H9 (cell line): ENCODE measurements at places on chromosomes 1 and 21.

GRCh38 chr1:67814121-67814772, 19.0 kb downstream of the GNG12 start:
- no peak for DNase-seq

- DNase-seq, result no peak
These were observed 95.6 kb downstream of the CD58 start for GRCh38 chr1:116474921-116475849.

GRCh38 chr1:5576673-5577065, 415.6 kb downstream of the NPHP4 start:
- no peak for DNase-seq

- no peak for DNase-seq
These were observed 124.5 kb downstream of the CRB1 start for GRCh38 chr1:197392541-197392940.

- DNase-seq, result peak; percentile 33
These were observed 32.8 kb upstream of the PTBP2 start for GRCh38 chr1:96688767-96689166.

DNA sequence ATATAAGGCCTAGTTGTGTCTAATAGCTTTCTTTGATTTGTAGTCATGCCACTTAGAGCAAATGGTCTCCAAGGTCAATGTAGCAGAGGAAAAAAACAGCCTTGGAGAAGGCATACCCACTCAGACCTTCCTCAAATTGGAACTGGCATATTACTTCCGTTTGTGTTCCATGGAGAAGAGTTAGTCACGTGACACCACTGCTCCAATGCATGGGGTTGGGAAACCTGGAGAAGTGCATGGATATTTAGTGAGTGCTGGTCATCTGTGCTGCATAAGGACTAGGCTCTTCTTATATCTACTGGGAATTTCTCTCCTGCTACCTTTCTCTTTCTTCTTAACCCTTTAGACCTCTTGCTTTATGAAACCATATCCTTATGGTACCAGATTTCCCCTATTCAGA, 167.8 kb downstream of the BACH1 start:
- DNase-seq, result no peak

GRCh38 chr21:44293551-44294231, 6.2 kb upstream of the PFKL start:
- DNase-seq, result no peak

DNA sequence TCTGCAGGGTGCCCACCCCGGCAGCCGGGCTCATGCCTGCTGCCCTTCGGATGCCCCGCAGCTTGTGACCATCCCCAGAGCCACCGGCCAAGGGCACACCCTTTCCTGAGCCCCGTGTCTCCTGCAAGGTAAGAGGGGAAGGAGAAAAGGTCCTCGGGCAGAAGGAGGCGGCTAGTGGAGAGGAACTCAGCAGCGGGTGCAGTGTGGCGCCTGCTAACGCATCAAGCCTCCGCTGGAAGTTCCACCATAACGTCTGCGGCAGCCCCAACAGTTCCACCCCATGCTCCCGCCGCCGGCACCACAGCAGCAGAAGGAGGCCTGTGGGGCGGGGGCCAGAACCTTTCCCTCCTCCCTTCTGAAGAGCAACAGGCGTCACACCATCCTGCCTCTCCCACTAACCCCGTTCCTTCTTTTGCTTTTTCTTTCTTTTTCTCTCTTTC, 990 bp downstream of the VWA5B1 start:
- peak; percentile 55 for DNase-seq

DNA sequence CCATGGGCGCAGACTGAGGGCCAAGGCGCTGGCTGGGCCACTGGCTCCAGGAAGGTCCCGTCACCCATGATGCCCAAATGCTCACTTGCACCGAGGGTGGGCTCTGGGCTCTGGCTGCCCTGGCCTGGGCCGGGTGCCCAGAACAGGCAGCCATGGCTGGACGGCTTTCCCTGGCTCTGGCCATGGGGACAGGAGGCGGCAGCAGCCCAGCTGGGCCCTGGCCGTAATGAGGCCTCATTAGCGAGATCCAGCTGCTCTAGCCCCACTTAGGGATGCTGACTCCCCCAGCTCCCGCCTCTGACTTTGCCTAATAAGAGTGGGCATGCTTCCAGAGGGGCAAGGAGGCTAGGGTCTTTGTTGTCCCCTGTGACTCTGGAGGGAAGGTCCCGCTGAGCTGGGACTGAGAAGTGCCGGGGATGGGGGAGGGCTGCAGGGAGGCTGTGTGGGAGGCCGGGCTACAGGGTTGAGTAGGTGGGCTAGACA, 11.8 kb downstream of the SLC6A9 start:
- no peak for DNase-seq

DNA sequence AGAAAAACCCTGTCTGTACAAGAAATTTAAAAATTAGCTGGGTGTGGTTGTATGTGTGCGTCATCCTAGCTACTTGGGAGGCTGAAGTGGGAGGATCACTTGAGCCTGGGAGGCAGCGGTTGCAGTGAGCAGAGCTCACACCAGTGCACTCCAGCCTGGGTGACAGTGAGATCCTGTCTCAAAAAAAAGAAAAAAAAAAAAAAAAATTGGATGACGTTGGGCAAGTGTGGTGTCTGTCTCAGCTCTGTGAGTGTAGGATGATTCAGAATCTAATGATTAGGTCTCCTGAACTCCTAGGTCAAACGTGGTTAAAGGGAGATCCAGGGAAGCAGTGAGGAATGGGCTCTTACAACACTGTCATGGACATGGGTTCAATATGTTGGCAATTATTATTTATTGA, 435.9 kb downstream of the KIF26B start:
- DNase-seq, result no peak

GRCh38 chr1:40305871-40306270, 11.2 kb downstream of the COL9A2 start:
- no peak for DNase-seq

DNA sequence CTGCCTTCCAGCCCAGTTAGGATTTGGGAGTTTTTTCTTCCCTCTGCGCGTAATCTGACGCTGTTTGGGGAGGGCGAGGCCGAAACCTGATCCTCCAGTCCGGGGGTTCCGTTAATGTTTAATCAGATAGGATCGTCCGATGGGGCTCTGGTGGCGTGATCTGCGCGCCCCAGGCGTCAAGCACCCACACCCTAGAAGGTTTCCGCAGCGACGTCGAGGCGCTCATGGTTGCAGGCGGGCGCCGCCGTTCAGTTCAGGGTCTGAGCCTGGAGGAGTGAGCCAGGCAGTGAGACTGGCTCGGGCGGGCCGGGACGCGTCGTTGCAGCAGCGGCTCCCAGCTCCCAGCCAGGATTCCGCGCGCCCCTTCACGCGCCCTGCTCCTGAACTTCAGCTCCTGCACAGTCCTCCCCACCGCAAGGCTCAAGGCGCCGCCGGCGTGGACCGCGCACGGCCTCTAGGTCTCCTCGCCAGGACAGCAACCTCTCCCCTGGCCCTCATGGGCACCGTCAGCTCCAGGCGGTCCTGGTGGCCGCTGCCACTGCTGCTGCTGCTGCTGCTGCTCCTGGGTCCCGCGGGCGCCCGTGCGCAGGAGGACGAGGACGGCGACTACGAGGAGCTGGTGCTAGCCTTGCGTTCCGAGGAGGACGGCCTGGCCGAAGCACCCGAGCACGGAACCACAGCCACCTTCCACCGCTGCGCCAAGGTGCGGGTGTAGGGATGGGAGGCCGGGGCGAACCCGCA, at the start of gene PCSK9:
Gene PCSK9 (plus strand): TSS at position 207 of the 741 bp plus-strand sequence. CDS start 290 bp downstream, at position 497.
- peak; percentile 85 for DNase-seq

DNA sequence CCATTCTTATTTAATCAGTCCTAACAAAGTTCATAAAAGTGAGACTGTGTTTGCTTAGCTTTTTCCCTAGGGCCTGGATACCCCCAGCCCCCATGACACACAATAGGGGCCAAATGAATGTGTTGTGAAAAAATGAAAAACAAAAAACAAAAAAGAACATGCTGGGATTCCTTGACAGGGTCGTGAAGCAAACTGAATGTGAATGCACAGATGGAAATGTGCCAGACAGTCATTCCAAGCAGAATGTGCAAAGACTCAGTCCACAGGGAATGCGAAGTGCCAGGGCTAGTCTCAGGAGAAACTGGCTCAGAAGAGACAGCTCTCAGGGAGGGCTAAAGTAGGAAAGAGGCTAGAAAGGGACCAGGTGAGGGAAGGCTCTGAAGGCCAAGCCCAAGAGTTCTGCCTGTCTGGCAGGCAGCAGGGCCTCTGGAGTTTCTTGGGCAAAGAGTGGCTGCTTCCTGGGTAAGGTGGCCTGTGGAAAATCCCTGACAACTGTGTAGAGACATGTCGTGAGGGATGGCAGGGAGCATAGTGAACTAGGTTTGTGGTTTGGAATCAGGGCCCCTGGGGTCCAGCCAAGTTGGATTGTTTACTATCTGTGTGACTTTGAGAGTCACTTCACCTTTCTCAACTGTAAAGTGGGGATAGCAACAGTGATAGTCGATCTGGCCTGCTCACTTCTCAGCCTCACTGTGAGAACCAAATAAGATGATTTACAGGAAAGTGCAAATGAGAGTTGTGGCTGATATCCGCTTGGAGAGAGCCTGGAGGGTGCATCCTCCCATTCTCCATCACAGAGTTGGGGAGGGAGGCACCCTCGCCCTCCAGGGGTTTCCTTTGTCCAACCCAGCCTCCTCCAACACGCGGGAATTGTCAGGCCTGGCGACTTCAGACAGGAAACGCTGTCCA, 1.2 kb upstream of the ADAM15 start:
- no peak for DNase-seq

DNA sequence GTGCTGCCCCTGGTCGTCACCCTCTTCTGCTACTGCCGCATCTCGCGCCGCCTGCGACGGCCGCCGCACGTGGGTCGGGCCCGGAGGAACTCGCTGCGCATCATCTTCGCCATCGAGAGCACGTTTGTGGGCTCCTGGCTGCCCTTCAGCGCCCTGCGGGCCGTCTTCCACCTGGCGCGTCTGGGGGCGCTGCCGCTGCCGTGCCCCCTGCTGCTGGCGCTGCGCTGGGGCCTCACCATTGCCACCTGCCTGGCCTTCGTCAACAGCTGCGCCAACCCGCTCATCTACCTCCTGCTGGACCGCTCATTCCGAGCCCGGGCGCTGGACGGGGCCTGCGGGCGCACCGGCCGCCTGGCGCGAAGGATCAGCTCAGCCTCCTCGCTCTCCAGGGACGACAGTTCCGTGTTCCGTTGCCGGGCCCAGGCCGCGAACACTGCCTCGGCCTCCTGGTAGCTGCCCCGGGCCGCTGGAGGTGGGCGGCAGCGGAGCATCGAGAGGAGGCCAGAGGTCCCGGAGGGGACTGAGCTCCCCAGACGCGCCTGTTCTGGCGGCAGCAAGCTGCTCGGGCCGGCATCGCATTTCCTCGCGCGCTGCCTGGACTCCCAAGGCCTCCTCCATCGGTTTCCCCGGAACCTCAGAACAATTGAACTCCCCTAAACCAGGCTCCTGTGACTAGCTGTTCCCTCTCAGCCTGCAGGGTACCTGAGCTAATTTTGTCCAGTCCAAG, 1.1 kb downstream of the GPR25 start:
- DNase-seq, result peak; percentile 55

- no peak for DNase-seq
These were observed 11.9 kb upstream of the TCP10L start for GRCh38 chr21:32597205-32597604.

- DNase-seq, result peak; percentile 87
These were observed 67.8 kb upstream of the BCL10 start for GRCh38 chr1:85344256-85344694.

DNA sequence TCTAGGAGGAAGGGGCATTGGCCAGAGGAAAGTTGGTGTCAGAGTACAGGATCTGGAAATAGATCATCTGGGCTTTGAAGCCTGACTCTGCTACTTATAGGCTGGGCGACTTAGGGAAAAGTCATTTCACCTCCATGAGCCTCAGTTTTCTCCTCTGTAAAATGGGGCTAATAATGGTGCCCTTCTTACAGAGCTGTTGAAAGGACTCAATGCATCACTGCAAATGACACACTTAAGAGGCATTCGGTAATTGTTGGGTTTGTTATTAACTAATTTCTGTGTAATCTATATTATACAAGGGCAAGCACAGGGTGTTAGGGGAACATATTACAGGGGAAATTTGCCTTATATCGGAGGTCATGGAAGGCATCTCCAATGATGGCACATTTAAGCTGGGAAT, 96.1 kb downstream of the KAZN start:
- DNase-seq, result no peak

DNA sequence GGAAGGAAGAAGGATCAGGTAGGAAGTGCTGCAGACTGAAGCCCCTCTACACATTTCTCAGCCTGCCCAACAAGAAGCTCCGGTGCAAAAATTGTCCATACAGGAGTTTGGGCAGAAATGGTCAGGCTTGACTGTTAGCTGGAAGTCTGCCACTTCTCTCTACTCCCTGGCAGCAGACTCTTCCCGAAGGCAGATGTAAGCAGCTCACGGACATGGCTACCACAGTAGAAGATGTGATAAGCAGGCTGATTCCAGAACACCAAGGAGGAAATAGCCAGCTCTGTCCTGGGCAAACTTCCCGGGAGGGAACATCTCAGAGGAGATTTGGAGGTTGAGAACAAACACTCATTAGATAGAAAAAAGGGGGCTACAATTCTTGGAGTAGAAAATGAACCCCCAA, 52.6 kb downstream of the TRABD2B start:
- DNase-seq, result no peak

DNA sequence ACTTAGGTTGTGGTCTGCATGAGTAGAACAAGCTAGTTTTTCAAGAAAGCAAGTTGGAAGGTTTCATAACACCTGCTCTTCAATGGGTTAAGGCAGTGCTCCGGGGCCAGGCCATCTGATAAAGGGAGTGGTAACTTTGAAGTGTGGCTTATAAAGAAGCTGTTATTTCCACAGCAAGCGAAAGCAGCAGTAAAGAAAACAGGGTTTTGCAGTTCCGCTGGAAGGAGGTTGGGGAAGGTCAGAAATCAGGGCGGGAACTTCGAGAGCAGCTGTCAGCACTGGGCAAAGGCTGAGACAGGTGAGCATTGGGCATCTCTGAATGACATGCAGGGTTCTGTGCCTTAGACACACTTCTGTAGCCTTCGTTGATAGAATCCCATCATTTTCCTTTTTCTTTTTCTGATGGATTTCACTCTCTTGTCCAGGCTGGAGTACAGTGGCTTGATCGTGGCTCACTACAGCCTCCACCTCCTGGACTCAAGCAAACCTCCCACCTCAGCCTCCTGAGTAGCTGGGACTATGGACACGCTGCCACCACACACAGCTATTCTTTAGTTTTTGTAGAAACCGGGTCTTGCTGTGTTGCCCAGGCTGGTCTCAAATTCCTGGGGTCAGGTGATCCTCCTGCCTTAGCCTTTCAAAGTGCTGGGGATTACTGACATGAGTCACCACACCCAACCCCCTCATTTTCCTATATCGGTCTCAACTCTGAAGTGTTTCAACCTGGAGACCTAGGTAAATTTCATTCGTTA, 20.5 kb downstream of the TMEM51 start:
- DNase-seq, result no peak

GRCh38 chr1:98045211-98045766, 124.5 kb upstream of the DPYD start:
- DNase-seq, result peak; percentile 47

GRCh38 chr1:224459966-224460365, 25.4 kb upstream of the WDR26 start:
- no peak for DNase-seq

- no peak for DNase-seq
These were observed 10.5 kb upstream of the PKP1 start for GRCh38 chr1:201272799-201273198.

- DNase-seq, result no peak
These were observed 494 bp upstream of the PIP5K1A start for GRCh38 chr1:151197863-151198253.
